ENCODE measurements at places on chromosomes 16 and 17.

DNA sequence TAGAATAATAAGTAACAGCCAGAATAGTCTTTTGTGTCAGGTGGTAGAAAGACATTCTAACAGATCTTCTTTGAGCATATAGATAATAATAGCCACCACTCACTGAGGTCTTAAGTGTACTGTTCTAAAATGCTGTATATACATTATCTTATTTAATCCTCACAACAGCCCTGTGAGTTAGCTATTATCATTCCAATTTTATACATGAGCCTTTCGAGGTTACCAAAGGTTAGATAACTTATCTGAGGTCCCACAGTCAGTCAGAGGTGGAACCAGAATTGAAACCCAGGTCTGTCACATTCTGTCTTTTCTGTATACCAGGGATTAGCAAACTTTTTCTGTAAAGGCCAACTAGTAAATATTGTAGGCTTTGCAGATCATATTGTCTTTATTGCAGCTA, 23.2 kb downstream of the REXO5 start:
- DNase-seq, result no peak
- H3K27ac ChIP-seq, result no peak overlapping the region
- H3K4me1 ChIP-seq, result no peaks in the 10 kb centered on the region
- H3K4me3 ChIP-seq, result no peak overlapping the region
- no peaks in the 10 kb centered on the region for H3K27me3 ChIP-seq

DNA sequence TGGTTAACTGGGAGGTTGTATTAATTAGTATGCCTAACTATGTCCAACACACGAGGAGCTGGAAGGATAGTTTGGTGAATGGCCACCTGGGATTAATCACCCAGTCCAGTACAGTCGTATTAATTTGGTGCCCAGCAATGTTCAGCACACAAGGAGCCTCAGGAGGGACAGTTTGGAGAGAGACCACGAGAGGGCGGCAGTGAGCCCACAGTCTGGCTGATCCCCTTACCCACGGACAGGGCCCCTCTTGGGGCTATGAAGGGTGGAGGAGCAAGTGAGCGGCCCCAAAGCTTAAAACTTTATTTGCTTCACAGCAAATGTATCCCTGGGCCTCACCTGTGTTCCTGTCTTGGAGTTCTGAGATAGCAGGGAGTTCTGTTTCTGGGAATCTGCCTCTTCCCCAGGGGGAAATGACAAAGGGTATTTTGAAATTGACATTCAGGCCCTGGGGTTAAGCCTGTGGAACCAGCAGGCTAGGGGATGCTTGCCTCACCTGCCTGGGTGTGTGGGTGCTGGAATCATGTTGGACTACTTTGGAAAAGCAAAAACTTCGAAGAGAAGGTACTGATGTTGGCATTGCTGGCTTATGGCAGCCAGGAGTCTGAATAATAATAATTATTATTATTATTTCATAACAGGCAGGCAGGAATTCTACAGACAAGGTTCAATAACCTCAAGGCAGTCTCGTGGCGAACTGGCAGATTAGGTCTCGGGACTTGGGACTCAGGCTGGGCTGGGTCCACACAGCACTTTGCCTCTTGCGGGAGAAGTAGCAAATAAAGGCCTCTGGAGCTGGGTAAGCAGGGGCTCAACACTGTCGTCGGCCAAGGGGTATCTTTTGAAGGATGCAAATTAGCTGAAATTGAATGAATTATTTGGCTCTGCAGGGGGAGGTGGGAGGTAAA, 227.6 kb upstream of the ASIC2 start:
- H3K27ac ChIP-seq, result no peak overlapping the region
- no peaks in the 10 kb centered on the region for H3K36me3 ChIP-seq
- no peaks in the 10 kb centered on the region for H3K27me3 ChIP-seq
- no peak overlapping the region for H3K4me3 ChIP-seq
- peak; percentile 71 for DNase-seq

GRCh38 chr17:75846692-75847613, 2.7 kb upstream of the UNC13D start:
- peak overlapping the region; percentile 59 for H3K27ac ChIP-seq
- no peak for DNase-seq
- no peaks in the 10 kb centered on the region for H3K27me3 ChIP-seq
- peaks cover 23% of the 10 kb centered on the region for H3K4me1 ChIP-seq
- H3K36me3 ChIP-seq, result peaks cover 22% of the 10 kb centered on the region
- no peak overlapping the region for H3K4me3 ChIP-seq

DNA sequence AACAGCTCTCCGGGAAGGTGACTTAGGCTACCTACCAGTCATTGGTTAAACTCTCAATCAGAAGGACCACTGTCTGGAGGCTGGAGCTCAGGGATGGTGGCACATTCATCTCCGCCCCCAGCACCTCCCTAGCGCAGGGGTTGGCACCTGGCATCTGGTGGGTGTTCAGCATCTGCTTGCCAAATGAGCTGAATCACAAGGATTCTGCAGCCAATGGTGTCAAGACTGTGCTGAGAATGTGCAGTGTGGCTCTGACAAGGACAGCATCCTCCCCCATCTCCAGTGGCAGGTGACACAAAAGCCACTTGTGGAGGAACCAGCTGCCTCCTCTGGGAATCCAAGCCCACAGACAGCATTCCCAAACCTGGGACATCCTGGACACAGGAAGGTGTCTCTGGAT, 35.2 kb downstream of the PLXDC1 start:
- no peak overlapping the region for H3K4me3 ChIP-seq
- no peaks in the 10 kb centered on the region for H3K27me3 ChIP-seq
- H3K36me3 ChIP-seq, result no peaks in the 10 kb centered on the region
- no peak for DNase-seq

DNA sequence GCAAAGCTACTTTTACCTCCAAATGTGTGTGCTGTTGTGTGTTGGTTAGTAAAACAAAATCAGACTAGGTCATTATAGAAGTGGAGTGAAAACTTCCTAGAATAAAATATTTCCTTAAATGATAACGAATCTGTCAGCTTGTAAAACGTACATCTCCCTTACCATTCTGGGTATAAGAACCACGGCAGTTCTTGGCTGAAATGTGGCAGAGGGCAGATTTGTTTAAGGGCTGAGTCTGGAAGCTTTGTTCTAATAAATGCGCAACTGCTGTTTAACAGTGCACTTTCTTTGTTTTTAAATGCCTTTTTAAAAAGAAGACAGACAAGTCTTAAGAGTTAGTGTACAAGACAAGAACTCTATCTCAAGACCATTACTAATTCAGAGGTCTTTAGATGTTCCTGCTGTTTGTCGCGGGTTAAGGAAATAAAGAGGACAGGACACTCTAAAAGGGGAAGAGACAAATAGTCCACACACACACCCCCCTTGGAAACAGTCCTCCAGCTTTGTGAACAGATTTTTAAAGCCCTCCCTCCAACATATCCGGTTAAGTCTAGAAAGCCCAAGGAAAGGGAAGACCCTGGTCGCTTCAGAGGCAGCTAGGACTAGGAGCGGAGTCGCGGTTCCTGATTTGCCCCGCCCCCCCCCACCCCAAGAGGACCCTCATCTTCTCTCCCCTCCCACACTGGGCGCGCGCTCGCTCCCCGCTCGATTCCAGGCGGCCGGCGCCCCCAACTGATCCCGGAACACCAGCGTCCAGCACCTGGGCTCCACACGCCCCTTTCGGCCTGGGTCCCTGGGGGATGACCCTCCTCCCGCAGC, 658 bp downstream of the SYNRG start:
- peaks cover 14% of the 10 kb centered on the region for H3K36me3 ChIP-seq
- H3K27me3 ChIP-seq, result no peaks in the 10 kb centered on the region
- peaks cover 12% of the 10 kb centered on the region for H3K4me1 ChIP-seq
- peak; percentile 38 for DNase-seq
- peak overlapping the region; percentile 78 for H3K4me3 ChIP-seq

GRCh38 chr16:84323606-84324005, 28.9 kb downstream of the WFDC1 start:
- H3K4me1 ChIP-seq, result no peaks in the 10 kb centered on the region
- H3K27me3 ChIP-seq, result peaks cover 5% of the 10 kb centered on the region
- DNase-seq, result no peak
- H3K36me3 ChIP-seq, result no peaks in the 10 kb centered on the region
- no peak overlapping the region for H3K27ac ChIP-seq
- no peak overlapping the region for H3K4me3 ChIP-seq

- no peaks in the 10 kb centered on the region for H3K4me1 ChIP-seq
- H3K27ac ChIP-seq, result no peak overlapping the region
- DNase-seq, result no peak
These were observed 2.0 kb downstream of the NT5C start for GRCh38 chr17:75129576-75129975.

- peak within 1 kb of the TSS; percentile 54 for H3K4me3 ChIP-seq
- no peaks in the 10 kb centered on the region for H3K36me3 ChIP-seq
- peaks cover 11% of the 10 kb centered on the region for H3K27me3 ChIP-seq
- H3K27ac ChIP-seq, result no peak within 1 kb of the TSS
- DNase-seq, result peak; percentile 25
These were observed at the start of gene ACE for GRCh38 chr17:63476854-63477479. ACE (plus strand) TSS chr17:63477061; CDS start chr17:63477095, 34 bp downstream.

GRCh38 chr16:77868478-77868877, 80.1 kb downstream of the VAT1L start:
- H3K27me3 ChIP-seq, result no peaks in the 10 kb centered on the region
- no peak overlapping the region for H3K27ac ChIP-seq
- H3K4me1 ChIP-seq, result peaks cover 15% of the 10 kb centered on the region
- H3K36me3 ChIP-seq, result no peaks in the 10 kb centered on the region
- DNase-seq, result no peak

GRCh38 chr17:5182597-5183409, 8.9 kb downstream of the ZNF594 start:
- no peak for DNase-seq
- no peaks in the 10 kb centered on the region for H3K4me1 ChIP-seq
- no peaks in the 10 kb centered on the region for H3K27me3 ChIP-seq
- no peak overlapping the region for H3K27ac ChIP-seq

- no peak overlapping the region for H3K27ac ChIP-seq
- H3K4me3 ChIP-seq, result no peak overlapping the region
These were observed 2.1 kb upstream of the CACNG1 start for GRCh38 chr17:67041941-67042899.

DNA sequence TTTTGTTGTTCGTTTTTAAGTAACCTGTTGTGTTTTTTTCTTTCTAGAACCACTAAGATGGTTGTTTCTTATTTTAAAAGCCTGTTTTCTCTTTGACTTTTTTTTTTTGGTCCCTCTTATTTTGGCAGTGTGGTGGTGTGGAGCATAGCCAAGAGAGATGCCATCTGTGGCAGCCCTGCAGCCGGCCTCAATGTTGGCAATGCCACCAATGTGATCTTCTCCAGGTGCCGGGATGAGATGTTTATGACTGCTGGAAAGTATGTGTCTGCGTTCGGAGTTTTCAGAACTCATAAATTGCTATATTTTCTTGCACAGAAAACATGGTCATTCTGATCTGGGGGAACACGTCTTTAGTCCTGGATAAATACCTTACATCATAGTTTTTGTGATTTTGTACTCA, 17.6 kb downstream of the CFAP52 start:
- no peak overlapping the region for H3K27ac ChIP-seq
- no peaks in the 10 kb centered on the region for H3K4me1 ChIP-seq
- DNase-seq, result no peak
- H3K36me3 ChIP-seq, result no peaks in the 10 kb centered on the region
- H3K4me3 ChIP-seq, result no peak overlapping the region

GRCh38 chr16:25109643-25110042, 1.9 kb upstream of the LCMT1 start:
- no peaks in the 10 kb centered on the region for H3K27me3 ChIP-seq
- H3K36me3 ChIP-seq, result no peaks in the 10 kb centered on the region
- no peak overlapping the region for H3K27ac ChIP-seq
- no peak overlapping the region for H3K4me3 ChIP-seq

Data from cardiac muscle cell (in vitro differentiated cells and primary cell).